Right ventricle myocardium superior (tissue), 1 donor: ENCODE measurements at places on chromosomes 5 and 9. TPM values are rescaled to one million over a fixed set of nuclear protein-coding genes. Genes with fewer than 3 reads are reported as not detected.

ENTPD8 gene
- total RNA-seq, result not detected

TCF7 gene
- total RNA-seq, result 2.2 TPM

MYORG gene
- total RNA-seq, result 8.1 TPM

RAB24 gene
- total RNA-seq, result 21.2 TPM

CARTPT gene
- not detected for total RNA-seq

TAF1L gene
- total RNA-seq, result not detected
